ENCODE measurements at places on chromosomes 13 and 19.
A peak's percentile ranks its signal among the peaks of the same experiment; 100 is the strongest.

DNA sequence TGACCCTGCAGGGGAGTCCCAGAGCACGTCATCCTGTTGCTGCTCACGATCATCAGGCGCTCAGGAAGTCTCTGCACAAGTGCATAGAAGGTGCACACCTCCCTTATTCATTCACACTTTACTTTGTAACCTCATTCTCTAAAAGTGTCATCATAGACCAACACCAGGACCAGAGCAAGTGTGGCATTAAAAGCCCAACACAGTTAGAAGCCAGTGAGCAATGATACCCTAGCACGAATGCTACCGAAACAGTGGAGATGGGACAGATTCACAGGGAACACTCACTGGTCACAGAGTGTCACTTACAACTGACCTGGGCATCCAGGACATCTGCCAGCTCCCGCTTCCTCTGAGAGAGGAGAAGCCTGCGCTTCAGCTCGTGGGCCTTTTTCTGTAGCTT is 17.0 kb downstream of the HAUS8 start:
- DNase-seq: no peak

- DNase-seq: no peak
Observed at GRCh38 chr19:30497034-30497433, 124.8 kb downstream of the ZNF536 start.

DNA sequence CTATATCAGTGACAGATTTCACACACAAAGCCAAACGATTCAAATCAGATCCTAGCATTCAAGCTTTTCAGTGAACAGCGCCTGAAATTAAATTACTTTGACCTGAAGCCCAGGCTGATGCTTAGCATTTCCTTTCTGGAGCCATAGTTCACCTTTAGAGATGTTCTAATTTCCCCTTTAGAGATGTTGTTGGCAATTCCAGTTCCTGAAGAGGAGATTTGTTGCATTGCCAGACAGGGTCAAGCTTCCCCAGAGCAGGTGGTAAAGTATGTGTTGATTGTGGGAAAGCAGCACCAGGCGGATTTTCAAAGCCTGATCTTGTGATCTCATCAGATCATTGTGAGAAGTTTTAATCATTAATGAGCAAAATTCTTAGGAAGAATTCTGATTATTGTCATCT is 609.8 kb upstream of the KLF12 start:
- no peak for DNase-seq

DNA sequence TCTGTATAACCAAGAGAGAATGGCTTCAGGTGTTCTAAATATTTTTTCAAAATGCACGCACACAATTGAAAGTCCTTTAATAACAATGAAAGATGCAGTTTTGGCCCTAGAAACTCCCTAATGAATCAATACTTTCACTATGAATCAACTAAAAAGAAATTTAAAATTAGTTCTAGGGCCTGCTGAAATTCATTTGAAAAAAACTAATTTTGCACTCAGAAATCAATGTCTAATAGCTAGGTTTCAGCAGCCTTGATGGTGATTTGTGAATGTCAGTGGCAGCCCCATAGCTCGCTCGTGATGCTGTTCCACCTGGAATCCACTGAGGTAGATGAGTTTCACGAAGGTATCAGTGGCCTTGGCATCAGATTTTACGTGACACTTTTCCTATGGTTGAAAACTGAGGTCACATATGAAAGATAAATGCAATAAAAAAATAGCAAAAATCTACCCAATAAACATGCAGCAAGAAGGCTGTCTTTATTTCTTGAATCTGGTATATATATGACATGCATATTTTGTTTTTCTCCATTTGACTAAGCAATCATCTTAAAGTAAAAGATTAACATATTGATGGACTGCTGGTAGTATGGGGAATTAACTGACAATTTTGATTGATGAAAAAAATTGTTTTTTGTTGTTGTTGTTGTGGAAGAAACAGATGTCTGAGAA is 141.0 kb downstream of the AKAP11 start:
- no peak for DNase-seq

GRCh38 chr19:10027158-10027997 is 14.1 kb downstream of the RDH8 start:
- peak; percentile 86 for DNase-seq

- DNase-seq: no peak
Observed at GRCh38 chr19:367963-368629, 23.5 kb upstream of the MIER2 start.

GRCh38 chr19:54460230-54461005 is 3.2 kb downstream of the LENG9 start:
- no peak for DNase-seq

DNA sequence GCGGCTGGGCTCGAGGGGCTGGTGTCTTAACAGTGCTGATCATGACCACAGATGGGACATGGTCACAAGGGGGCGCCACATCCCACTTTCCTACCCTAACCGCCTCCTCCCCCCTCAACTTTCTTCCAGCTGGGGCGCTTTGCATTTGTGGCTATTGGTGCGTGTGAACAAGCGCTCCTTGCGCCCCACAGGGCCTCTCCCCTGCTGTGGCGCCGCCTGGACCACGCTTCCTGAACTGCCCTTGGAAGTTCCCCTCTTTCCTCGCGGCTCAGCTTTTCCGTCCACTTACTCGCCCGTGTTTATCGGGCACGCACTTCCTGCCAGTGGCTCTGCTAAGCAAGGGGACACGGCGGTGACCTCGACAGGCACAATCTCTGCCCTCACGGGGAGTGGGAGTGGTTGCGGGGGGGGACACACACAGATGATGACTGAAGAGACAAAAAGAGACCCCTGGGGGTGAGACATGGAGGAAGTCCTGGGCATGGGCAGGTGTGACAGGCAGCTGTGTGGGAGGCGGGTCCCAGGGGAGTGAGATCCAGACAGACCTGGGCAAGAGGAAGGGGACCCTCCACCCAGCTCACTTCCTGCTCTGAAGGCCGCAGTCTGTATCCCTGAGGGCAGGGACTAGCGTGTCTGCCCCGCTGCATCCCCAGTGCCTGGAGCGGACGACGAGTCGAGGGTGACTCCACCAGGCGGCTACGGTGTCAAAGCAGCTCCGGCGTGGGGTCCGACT is 40.3 kb downstream of the ZNF787 start:
- peak; percentile 78 for DNase-seq

GRCh38 chr19:38304866-38305429 is 897 bp downstream of the C19orf33 start:
- no peak for DNase-seq

DNA sequence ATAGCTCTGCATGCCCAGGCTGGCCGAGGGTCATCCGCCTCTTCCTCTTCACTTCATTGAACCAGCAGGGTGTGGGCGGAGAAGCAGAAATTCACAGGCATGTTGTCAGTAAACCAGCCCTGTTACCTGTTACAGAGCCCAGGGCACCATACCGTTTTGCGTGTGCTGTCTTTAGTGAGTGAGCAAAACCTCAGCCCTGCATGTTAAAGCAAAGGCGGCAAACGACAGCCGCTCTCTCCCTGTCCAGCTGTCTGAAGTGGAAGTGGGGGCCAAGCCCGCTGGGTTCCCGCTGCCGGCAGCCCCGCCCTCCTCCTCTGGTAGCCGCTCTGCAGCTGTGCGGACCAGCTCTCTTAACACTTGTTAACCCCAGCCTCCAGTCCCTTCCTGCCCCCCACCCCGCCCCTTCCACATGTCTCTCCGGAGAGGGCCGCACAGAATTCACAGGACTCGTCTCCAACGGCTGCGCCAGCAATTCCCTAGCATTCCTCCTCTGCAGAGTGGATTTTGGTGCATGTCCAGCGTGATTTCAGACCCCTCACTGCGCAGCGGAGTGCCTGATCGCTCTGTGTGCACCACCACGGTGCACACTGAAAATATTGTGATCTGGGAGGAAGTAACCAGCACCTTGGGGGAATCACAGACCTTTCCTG is 12.7 kb downstream of the KLHL26 start:
- DNase-seq: no peak

DNA sequence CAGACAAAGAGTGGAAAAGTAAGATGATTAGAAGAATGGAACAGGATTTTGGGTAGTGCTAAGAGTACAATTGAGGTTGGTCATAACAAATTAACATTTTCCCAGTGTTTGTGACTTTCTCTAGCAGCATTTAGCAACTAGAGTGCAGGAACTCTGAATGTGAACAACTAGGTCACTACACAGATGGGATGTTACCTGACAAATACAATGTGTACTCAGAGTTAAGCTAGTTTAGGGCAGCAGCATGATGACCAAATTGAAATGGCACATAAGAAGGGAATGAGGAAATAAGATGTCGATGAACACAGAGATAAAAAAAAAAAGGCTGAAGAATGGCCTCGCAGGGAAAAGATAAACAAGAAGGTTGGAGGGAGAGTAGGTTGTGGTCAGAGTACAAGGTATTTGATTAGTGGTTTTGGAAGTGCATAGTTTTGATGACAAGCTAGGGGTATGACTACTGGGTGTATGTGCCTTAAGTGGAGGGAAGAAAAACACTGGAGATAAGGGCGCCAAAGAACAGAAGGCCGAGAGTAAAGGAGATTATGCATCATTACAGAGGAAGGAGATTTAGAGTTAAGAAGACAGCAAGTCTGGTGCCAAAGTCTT is 381.1 kb downstream of the FGF14 start:
- DNase-seq: no peak

DNA sequence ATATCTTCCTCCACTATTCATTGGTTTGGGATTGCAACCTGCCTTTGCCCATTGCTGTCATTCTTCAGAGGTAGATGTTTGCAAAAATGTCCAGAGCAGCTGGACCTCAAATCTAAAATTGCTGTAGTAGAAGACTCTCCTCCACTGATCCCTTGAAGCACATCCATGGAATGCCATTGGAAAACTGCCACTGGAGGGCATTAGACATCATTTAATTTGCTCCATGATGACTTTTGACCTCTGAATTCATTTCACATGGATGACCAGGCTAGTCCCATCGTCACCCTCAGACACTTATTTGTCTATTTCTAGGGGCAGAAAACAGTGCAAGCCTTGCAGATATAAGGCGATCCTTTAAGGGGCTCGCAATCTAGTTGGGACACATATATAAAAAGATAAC is 33.9 kb upstream of the FLT1 start:
- DNase-seq: no peak

DNA sequence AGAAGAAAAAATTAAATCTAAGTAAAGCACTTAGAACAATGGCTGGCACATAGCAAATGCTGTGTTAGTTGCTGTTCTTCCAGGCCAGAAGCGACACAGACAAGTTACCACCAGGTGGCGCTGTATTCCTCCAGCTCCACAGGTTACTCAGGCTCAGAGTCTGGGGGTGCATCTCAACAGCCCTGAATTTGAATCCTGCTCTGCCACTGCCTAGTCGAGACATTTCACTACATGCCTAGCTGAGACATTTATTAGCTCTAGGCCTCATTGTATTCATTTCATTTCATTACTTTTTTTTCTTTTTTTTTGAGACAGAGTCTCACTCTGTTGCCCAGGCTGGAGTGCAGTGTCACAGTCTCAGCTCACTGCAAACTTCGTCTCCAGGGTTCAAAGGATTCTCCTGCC is 16.4 kb upstream of the CYP2B6 start:
- DNase-seq: peak; percentile 78

DNA sequence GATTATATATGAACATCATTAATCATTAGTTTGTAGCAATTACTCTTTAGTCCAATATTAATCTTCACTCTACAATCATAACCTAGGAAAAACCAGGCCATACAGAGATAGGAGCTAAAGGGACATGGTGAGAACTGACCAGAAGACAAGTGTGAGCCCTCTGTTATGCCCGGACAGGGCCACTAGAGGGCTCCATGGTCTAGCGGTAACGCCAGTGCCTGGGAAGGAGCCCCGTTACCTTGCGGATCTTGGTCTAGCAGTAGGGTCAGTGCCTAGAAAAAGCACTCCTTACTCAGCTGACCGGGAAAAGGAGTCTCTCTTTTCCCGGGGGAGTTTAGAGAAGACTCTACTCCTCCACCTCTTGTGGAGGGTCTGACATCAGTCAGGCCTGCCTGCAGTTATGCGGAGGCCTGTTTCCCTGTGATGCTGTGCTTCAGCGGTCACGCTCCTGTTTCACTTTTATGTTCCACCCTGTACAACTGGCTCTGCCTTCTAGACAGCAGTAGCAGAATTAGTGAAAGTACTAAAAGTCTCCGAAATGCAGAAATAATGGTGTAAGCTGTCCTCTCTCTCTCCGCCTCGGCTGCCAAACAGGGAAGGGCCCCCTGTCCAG is 13.8 kb downstream of the OR7D4 start:
- peak; percentile 76 for DNase-seq

DNA sequence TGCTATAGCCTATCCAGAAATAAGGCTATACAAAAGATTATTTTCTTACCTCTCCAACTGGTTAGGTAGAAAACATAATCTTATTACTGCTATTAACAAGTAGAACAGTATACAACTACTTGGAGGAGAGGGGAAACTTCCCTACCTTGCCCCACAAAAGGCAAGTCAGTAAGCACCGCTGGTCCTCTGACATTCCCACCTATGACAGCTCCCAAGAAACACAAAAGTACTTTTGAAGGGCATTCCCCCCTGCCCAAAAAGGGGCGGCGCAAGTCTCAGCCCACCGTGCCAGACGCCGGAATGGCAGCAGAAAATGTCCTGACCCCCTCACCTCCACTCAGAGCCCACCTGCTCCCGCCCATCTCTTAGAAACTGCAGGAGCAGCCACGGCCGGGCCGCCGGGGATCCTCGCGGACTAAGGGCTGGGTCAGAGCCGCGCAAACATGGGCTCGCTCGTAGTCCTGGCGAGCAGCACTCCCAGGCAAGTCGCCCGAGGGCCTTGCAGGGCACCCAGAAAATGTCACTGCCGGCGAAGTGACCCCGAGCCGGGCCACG is 437 bp downstream of the SUCLA2 start:
- no peak for DNase-seq

DNA sequence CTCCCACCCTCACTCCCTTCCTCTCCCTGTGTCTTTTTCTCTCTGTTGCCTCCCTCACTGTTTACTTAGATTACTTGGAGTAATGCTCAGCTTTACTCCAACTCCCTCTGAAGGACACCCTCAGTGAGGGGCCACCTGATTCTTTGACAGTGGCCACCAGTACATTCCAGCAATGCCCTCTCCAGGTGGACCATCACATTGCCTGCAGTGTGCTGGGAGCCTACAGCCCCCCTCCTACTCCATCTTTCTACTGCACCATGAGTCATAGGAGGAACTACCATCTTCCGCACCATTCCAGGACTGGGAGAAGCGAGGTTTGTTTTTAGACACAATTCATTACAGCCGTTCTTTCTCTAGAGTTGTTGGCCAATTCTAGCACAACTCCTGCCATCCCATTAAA is 96.6 kb upstream of the POSTN start:
- DNase-seq: no peak

- DNase-seq: no peak
Observed at GRCh38 chr13:54185101-54185500, 1156.5 kb downstream of the OLFM4 start.

GRCh38 chr19:42311657-42312056 is 1.5 kb upstream of the TMEM145 start:
- DNase-seq: no peak

DNA sequence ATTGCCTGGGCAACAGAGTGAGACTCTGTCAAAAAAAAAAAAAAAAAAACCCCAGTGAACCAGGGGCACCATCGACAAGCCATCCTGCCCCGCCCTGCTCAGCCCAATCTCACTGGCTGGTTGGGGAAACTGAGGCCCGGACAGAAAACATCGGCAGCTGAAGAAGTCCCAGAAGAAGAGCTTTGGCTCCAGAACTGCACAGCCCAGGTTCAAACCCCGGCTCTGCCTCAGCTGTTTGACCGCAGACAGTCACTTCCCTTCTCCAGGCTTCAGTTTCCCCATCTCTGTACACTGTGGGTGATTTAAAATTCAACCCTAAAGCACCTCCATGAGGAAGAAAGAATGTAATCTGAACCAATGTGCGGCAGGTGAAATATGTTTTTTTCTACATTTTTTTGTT is 9.4 kb upstream of the SEMA6B start:
- DNase-seq: no peak
